ENCODE measurements at places on chromosomes 1 and 21.

DNA sequence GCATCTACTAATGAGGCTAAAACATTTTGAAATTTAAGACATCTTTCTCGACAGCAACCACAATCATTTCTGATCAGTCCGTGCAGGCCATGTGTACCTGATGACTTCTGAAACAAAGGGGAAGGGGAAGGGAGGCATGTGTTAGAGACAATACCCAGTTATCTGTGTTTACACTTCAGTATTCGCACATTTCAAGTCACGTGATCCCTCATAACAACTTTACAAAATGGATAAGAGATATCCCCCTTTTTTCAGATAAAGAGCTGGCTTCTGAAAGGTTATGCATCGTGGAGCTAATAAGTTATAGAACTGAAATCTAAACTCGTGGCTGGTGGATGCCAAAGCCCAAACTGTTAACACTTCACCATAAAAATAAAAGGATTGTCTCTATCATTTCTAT, 175.7 kb downstream of the CHRM3 start:
- no peak for DNase-seq

- no peak for DNase-seq
These were observed 163.1 kb downstream of the PGBD5 start for GRCh38 chr1:230262867-230263567.

GRCh38 chr1:82042306-82043060, 241.7 kb downstream of the ADGRL2 start:
- no peak for DNase-seq

GRCh38 chr1:156692925-156693847, 12.2 kb downstream of the CRABP2 start:
- peak; percentile 62 for DNase-seq

- no peak for DNase-seq
These were observed 138.6 kb upstream of the EDN2 start for GRCh38 chr1:41622859-41623732.

- no peak for DNase-seq
These were observed 25.3 kb downstream of the CLSTN1 start for GRCh38 chr1:9798236-9799130.

- DNase-seq, result no peak
These were observed 50.8 kb upstream of the SAMD13 start for GRCh38 chr1:84250668-84251067.

- no peak for DNase-seq
These were observed 19.5 kb downstream of the ATF3 start for GRCh38 chr1:212628046-212628445.

GRCh38 chr1:108327534-108328466, 83.9 kb upstream of the NBPF4 start:
- no peak for DNase-seq

DNA sequence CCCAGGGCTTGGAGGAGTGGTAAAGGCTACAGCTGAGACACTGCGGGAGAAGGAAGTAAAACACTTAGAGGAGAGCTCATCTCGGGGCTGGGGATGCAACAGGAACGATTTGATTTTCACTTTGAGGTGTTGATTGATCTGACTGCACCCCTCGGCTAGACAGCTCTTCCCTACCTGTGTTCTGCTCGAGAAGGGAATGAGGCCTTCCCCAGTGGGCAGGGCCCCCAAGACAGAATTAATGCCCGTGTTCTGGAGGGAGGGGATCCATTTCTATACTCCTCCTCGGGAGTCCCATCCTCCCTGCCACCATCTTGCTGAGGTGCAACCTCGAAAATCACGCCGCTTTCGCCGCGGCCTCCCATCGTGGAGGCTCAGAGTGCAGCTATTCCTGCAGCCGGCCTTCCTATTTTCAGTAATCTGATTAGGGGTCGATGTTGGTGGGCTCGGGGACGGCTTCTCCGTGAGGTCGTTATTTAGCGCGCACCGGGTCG, 2.4 kb downstream of the ATP2B4 start:
- no peak for DNase-seq

GRCh38 chr1:235759336-235759735, 107.4 kb downstream of the LYST start:
- no peak for DNase-seq
